ENCODE measurements at places on chromosomes 4 and X.

DNA sequence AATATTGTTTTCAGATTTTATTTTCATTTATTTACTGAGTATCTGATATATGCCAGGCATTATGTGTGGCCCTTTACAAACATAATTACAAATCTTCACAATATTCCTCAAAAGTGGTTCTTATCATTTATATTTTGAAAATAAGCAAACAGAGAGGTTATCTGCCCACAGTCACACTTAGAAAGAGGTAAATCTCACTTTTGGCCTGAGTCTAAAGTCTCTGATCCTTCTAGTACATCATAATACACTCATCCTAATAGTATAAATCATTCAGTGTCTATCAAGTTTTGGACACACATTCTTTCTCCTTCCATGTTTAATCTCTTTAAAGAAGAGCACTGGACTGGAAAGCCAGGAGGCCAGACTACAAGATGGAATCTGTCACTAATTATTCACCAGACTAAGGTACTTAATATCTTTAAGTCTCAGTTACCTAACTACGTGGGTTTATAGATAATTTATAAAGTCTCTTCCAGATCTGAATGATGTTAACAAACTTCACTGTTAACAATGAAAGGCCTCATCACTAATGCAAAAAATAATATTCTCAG lies 281.3 kb downstream of the PPP3CA start:
- H3K27ac ChIP-seq = no peak overlapping the region
- no peaks in the 10 kb centered on the region for H3K27me3 ChIP-seq
- no peak for DNase-seq
- no peaks in the 10 kb centered on the region for H3K4me1 ChIP-seq
- H3K4me3 ChIP-seq = no peak overlapping the region

GRCh38 chrX:29858714-29859113 lies 356.6 kb upstream of the MAGEB2 start:
- H3K4me3 ChIP-seq = no peak overlapping the region
- no peak overlapping the region for H3K27ac ChIP-seq
- H3K4me1 ChIP-seq = no peaks in the 10 kb centered on the region
- H3K27me3 ChIP-seq = no peaks in the 10 kb centered on the region
- no peaks in the 10 kb centered on the region for H3K36me3 ChIP-seq

- H3K36me3 ChIP-seq = no peaks in the 10 kb centered on the region
- no peaks in the 10 kb centered on the region for H3K27me3 ChIP-seq
- H3K4me3 ChIP-seq = no peak overlapping the region
- no peak overlapping the region for H3K27ac ChIP-seq
Measured at GRCh38 chr4:171441300-171441941, 371.8 kb upstream of the GALNTL6 start.

GRCh38 chr4:77880784-77881183 lies 18.2 kb downstream of the MRPL1 start:
- no peak for DNase-seq
- H3K27ac ChIP-seq = no peak overlapping the region
- no peak overlapping the region for H3K4me3 ChIP-seq

GRCh38 chr4:8910100-8910821 lies 38.6 kb upstream of the HMX1 start:
- H3K4me1 ChIP-seq = no peaks in the 10 kb centered on the region
- H3K36me3 ChIP-seq = no peaks in the 10 kb centered on the region

GRCh38 chrX:47628982-47629381 lies 748 bp downstream of the CFP start:
- no peaks in the 10 kb centered on the region for H3K27me3 ChIP-seq
- peaks cover 38% of the 10 kb centered on the region for H3K36me3 ChIP-seq
- DNase-seq = peak; percentile 54
- H3K27ac ChIP-seq = peak overlapping the region; percentile 96
- H3K4me3 ChIP-seq = peak overlapping the region; percentile 90

DNA sequence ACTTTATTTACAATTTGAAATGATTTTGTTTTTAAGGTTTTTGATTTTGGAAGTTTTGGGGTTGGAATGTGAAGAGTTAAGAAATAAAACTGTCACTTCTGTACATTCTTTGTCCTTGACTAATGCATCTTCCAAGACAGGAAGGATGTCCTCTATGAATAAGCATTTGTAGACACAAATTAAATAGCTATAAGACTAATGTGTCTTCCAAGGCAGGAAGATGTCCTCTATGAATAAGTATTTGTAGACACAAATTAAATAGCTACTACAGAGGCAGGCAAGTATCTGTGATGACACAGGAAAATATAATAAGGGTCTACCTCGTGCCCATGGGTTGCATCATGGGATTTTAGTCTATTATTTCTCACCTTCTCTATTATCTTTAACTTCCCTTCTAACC lies 14.5 kb downstream of the PRSS48 start:
- no peak overlapping the region for H3K27ac ChIP-seq
- no peaks in the 10 kb centered on the region for H3K27me3 ChIP-seq
- H3K4me1 ChIP-seq = no peaks in the 10 kb centered on the region
- no peak overlapping the region for H3K4me3 ChIP-seq
- DNase-seq = no peak

- no peaks in the 10 kb centered on the region for H3K36me3 ChIP-seq
- H3K4me1 ChIP-seq = no peaks in the 10 kb centered on the region
- DNase-seq = no peak
- no peak overlapping the region for H3K27ac ChIP-seq
- no peaks in the 10 kb centered on the region for H3K27me3 ChIP-seq
Measured at GRCh38 chrX:6053141-6053540, 175.5 kb downstream of the NLGN4X start.

- no peaks in the 10 kb centered on the region for H3K36me3 ChIP-seq
- H3K27me3 ChIP-seq = no peaks in the 10 kb centered on the region
- H3K27ac ChIP-seq = no peak overlapping the region
- no peak overlapping the region for H3K4me3 ChIP-seq
- no peak for DNase-seq
Measured at GRCh38 chr4:174633399-174633798, 111.1 kb upstream of the HPGD start.

DNA sequence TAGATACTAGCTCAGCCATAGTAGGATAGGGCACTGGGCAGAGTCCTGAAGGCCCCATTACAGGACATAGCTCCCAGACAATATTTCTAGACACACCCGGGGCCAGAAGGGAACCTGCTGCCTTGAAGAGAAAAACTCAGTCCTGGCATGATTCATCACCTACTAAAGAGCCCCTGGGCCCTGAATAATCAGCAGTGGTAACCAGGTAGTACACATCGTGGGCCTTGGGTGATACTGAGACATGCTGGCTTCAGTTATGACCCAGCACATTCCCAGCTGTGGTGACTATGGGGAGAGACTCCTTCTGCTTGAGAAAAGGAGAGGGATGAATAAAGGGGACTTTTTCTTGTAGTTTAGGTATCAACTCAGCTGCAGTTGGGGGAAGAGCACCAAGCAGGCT lies 104.3 kb upstream of the STK26 start:
- H3K4me3 ChIP-seq = no peak overlapping the region
- DNase-seq = no peak
- H3K36me3 ChIP-seq = no peaks in the 10 kb centered on the region

DNA sequence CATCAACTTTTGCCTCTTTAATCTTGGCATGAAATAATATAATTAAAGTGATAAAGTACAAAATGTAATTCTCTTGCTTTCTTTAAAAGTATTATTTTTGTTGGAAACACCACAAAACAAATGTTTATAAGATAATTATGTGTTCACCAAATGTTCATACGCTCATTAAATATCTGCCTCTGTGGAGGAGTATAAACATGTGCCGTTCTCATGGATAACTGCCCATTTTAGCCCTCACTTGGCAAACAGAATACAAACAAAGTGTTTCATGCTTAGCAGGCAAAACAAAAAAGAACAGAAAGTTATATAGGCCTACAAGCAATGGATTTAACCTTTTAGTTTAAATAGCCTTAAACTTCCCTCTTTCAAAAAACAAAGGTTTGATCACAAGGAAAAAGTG lies 800.5 kb upstream of the DIAPH2 start:
- no peak overlapping the region for H3K27ac ChIP-seq
- H3K36me3 ChIP-seq = no peaks in the 10 kb centered on the region

DNA sequence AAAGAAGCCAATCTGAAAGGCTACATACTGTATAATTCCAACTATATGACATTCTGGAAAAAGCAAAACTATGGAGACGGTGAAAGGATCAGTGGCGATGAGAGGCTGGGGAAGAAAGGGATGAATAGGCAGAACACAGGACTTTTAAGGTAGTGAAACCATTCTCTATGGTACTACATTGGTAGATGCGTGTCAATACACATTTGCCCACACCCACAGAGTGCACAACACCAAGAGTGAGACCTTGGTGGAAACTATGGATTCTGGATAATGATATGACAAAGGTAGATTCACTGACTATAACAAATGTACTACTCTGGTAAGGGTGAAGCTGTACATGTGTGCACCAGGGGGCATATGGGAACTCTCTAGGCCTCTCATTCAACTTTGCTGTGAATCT lies 134.5 kb downstream of the FBXW7 start:
- no peaks in the 10 kb centered on the region for H3K27me3 ChIP-seq

DNA sequence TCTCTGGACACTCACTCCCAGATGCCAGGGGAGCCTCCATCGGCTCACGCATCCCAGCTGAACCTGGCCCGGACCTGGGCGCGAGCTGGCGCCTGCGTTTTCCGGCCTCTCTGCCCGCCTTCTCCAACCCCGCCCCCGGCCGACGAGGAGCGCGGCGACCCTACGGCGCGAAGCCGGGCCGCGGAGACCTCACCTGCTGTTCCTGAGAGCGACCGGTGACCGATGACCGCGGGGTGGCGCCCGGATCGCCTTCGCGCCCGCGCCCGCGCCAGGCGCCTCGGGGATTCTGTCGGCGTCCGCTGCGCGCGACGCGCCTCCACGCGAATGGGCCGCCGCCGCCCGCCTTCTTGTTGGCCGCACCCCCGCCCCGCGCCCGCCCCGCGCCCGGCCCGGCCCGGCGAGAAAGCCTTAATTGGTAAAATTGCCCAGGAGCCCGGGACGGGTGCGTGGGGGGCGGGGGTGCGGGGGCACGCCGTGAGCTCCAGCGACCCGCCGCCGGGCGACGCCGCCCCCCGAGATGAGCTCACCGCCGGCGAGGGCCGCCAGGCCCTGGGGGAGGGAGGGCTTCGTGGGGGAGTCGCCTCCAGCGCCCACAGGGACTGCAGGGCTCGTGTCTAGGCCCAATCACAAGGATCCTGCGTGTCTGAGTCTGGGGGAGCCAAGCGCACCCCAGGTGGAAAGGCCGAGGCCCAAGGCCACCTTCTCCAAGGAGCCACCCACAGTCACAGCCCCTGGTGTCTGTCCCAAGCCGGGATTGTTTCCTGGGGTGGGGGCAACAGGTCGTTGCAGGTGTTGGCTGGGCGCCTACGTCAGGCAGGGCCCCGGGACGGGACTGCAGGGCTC lies at the start of gene FLNA:
Gene FLNA, minus strand, starts transcription at position 322 of the 843 bp plus-strand sequence. CDS start 3,389 bp downstream, outside the sequence.
- peak; percentile 43 for DNase-seq
- no peak within 1 kb of the TSS for H3K27ac ChIP-seq
- H3K36me3 ChIP-seq = no peaks in the 10 kb centered on the region
- no peak within 1 kb of the TSS for H3K4me3 ChIP-seq

DNA sequence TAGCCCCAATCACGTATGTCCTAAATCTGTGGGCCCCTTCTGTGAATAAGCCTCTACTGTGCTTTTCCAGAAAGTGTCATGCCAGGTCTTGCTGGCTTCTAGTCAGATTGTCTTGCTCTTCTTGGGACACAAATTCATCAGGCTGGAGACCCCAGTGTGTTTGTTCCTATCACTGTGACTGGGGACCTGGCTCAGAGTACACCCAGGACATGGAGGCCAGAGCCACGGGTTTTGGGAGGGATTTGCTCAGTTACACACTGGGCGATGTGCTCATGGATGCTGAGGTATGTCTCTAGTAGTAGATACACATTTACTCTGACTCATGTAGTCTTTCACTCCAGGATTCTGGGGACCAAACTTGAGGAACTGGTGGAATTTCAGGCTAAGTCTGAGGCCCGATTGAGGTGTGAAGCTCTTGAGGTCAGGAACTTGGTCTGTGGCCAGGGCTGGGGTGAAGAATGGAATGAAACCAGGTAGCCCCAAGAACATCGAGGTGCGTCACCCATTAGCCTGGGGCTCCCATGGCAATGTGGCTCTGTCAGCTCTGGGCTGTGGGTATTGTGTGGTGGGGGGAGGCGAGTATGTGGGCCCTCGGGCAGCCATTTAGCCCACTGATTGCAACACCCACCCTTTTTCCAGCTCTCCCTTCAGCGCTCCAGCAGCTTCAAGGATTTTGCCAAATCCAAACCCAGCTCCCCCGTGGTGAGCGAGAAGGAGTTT lies 7.7 kb downstream of the SASH3 start:
- H3K27me3 ChIP-seq = no peaks in the 10 kb centered on the region
- DNase-seq = no peak
- peaks cover 65% of the 10 kb centered on the region for H3K36me3 ChIP-seq

DNA sequence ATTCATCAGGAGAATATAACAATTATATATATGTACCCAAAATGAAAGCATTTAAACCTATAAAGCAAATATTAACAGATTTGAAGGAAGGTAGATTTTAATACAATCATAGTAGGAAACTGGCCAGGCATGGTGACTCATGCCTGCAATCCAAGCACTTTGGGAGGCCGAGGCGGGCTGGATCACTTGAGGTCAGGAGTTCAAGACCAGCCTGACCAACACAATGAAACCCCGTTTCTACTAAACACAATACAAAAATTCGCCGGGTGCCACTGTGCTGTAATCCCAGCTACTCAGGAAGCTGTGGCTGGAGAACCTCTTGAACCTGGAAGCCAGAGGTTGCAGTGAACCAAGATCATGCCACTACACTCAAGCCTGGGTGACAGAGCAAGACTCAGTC lies 118.3 kb downstream of the KCNIP4 start:
- H3K4me1 ChIP-seq = no peaks in the 10 kb centered on the region
- H3K27me3 ChIP-seq = no peaks in the 10 kb centered on the region
- H3K4me3 ChIP-seq = no peak overlapping the region
- H3K36me3 ChIP-seq = no peaks in the 10 kb centered on the region

GRCh38 chr4:48103483-48104139 lies 30.4 kb downstream of the TXK start:
- H3K36me3 ChIP-seq = no peaks in the 10 kb centered on the region
- H3K27ac ChIP-seq = no peak overlapping the region
- H3K4me3 ChIP-seq = no peak overlapping the region
- H3K27me3 ChIP-seq = no peaks in the 10 kb centered on the region

- no peak for DNase-seq
- no peaks in the 10 kb centered on the region for H3K4me1 ChIP-seq
- H3K36me3 ChIP-seq = no peaks in the 10 kb centered on the region
- no peak overlapping the region for H3K27ac ChIP-seq
Measured at GRCh38 chr4:96146686-96147085, 306.8 kb downstream of the PDHA2 start.

Measured in CD14-positive monocyte (primary cell).